ENCODE measurements at places on chromosomes 12 and 14.

- no peak for DNase-seq
Observed at GRCh38 chr12:131901431-131902331, 7.3 kb downstream of the ULK1 start.

GRCh38 chr12:127635838-127636237 is 631.1 kb upstream of the TMEM132C start:
- DNase-seq = no peak

DNA sequence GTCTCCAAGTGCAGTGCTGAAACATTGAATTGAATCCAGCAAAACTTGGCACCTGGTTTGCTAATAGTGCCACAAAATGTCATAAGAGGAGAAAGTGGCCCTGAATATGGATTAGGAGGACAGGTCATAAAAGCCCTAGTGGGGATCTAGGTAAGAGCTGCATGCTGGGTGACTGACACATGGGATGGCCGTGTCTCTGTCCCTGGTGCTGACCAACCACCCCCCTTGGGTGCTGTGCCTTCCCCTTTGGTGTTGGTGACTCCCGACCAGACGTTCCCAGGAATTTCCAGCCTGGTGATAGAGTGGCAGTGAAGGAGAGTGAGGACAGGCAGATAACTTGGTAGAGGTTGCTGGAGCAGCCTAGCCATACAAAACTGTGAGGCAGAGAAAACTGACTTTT is 142.8 kb downstream of the VRK1 start:
- DNase-seq = no peak

- no peak for DNase-seq
Observed at GRCh38 chr12:122813310-122813713, 21.9 kb upstream of the HIP1R start.

DNA sequence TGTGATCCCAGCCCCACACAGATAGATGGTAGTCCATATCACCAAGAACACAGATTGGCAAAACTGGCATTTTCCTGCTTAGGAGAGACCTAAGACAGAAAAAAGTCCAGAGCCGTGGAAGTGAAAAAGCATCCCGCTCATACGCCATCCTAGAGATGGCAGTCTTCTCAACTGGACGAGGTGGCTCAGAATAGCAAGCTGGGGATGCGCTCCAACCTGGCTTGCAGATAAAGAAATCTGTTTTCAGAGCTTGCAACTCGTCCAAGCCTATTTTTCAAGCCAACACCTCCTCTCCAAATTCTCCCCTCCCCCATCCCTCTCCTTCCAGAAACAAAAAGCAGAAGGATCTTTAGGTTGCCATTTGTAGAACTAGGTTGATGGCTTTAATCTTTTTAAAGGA is 74.3 kb upstream of the OTX2 start:
- no peak for DNase-seq

DNA sequence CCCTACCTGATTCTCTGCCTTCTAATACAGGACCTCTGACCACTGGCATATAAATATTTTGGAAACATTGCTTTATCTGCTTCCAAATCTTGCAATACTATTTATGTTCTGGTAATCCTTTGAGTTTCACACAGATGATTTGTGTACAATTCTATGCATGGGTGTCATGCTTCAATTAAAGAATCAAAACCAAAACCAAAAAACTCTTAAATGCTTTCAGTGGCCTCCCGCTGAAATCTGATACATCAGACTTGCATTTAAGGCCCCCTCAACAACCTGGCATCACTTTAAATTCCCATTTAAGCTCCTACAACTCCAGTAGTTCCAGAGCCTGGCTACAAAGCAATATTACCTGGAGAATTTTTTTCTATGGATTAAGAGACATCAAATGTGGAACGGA is 221.7 kb upstream of the NAV3 start:
- no peak for DNase-seq

DNA sequence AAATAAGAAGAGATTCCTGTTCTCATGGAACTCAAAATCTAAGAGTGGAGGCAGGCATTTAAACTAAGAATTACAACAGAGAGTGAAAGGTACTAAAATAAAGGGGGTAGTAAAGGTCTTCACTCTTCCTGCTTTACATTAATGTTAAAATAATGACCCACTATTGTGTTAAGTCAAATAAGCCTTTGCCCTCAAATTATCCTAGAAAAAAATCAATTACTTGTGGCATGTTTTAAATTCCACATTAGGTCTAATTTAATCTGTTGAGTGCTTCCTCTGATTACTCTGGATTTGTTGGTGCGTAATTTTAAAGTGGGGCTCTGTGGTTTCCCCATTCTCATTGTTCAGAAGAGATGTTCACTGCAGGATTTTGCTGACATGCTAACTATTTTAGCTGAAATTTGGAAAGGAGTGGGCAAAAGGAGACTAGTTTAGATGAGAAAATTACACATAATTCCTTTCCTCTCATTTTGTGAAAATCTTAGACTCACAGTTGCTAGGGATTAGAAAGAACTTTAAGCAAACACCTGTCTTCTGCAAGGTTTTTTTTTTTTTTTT is 35.5 kb downstream of the BTG1 start:
- DNase-seq = no peak

DNA sequence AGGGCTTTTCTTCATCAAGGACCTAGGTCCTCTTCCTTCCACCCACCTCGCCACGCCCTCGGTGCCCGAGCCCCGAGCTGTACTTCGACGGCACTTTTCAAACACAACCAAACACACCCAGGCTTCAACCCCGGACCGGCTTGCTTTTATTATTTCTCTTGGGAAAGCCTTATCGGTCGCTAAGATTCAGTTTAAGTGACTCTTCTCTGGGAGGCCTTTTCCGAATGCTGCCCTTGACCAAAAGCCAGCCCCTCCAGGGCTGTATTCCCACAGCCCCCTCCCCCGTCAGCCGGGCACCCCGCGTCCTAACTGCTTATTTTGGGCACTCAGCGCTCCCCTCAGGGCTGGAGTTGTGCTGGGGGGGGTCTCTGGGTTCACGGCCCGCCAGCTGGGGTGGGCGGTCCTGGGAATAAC is 644 bp upstream of the PPP4R4 start:
- no peak for DNase-seq

- no peak for DNase-seq
Observed at GRCh38 chr14:77302926-77303325, 17.8 kb downstream of the POMT2 start.

GRCh38 chr12:5466521-5466960 is 34.6 kb downstream of the NTF3 start:
- DNase-seq = no peak

GRCh38 chr12:125824276-125824675 is 759.0 kb downstream of the AACS start:
- no peak for DNase-seq

DNA sequence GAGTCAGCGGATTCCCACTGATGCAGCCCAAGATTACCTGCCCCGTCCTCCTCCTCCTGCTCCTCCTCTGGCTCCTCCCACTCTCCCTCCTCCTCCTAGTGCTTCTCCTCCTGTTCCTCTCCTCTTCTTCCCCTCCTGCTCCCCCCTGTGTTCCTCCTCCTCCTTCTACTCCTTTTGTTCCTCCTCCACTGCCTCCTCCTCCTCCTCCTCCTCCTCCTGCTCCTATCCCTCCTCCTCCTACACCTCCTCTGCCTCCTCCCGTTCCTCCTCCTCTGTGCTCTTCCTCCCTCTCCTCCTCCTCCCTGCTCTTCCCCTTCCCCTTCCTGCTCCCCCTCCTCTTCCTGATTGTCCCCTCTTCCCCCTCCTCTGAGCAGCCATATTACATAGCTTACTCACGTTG is 141.3 kb downstream of the CACNA1C start:
- DNase-seq = no peak

GRCh38 chr12:131220331-131220685 is 266.6 kb downstream of the ADGRD1 start:
- no peak for DNase-seq

DNA sequence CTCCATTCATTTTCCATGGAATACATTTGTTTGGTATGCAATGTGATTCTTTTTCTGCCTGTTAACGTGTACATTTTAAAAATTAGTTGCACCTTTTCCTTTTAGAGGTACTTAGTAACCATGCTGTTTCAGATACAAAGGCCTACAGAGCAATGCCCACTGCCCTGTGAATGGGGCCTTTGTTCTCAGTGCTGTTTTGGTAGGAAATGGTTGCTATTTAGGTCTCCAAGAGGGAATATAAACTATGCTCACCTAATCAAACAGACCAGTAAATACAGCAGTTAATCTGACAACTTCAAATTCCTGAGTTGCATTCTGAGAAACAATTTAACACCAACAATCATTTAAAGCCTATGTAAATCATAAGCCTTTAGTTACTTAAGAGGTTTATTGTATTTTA is 188.7 kb downstream of the BCAT1 start:
- no peak for DNase-seq

GRCh38 chr14:100105357-100106169 is 40.3 kb downstream of the EVL start:
- no peak for DNase-seq

GRCh38 chr12:47318963-47319362 is 239.2 kb upstream of the AMIGO2 start:
- DNase-seq = no peak

DNA sequence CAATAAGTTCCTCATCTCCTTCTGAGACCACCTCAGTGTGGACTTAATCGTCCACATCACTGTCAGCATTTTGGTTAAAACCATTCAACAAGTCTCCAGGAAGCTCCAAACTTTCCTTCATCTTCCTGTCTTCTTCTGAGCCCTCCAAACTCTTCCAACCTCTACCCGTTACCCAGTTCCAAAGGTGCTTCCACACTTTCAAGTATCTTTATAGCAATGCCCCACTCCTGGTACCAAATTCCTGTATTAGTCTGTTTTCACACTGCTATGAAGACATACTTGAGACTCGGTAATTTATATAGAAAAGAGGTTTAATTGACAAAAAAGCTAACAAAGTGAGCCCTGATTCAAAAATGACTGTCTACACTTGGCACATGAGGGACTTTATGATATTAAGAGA is 22.8 kb downstream of the EMP1 start:
- DNase-seq = no peak

- DNase-seq = no peak
Observed at GRCh38 chr14:93262446-93262845, 55.4 kb downstream of the UBR7 start.

- DNase-seq = no peak
Observed at GRCh38 chr12:115983226-115983798, 294.2 kb downstream of the MED13L start.

DNA sequence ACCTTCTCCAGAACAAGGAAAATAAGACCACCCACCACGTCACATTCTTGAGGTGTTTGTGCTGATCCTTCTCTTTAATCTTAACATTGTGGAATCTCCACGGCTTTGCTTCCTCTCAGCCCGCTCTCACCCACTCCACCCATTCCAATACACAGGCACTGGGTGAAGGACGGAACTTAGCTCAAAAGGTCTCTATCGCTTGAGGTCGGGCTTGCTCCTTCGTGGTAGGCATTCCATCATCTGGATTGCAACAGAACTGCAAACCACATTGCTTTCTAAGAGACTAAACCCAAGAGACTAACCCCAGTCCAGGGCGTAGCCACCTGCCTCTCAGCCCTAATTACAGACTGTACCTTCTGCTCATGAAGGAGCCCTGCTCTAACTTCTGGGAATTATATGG is 24.0 kb upstream of the MDM2 start:
- DNase-seq = no peak

DNA sequence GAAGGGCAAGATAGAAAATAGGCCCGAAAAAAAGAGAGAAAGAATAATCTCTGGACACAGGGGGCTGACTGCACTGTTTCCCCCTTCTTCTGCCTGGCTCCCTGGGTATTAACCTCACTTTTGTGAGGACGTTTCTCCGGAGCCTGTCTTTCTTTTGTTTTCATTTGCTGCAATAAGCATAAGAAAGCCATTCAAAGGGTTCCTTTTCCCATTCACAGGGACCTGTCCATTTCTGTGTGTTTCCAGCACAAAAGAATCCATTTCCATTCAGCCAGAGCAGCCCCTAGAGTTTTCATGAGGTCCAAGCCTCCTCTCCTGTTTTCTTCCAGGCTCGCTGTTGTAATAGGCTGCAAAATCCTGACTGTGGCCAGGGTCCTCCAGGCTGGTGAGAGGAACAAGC is 16.8 kb downstream of the PLXNC1 start:
- DNase-seq = no peak

GRCh38 chr12:2752676-2753371 is 41.9 kb upstream of the FKBP4 start:
- DNase-seq = peak; percentile 69

DNA sequence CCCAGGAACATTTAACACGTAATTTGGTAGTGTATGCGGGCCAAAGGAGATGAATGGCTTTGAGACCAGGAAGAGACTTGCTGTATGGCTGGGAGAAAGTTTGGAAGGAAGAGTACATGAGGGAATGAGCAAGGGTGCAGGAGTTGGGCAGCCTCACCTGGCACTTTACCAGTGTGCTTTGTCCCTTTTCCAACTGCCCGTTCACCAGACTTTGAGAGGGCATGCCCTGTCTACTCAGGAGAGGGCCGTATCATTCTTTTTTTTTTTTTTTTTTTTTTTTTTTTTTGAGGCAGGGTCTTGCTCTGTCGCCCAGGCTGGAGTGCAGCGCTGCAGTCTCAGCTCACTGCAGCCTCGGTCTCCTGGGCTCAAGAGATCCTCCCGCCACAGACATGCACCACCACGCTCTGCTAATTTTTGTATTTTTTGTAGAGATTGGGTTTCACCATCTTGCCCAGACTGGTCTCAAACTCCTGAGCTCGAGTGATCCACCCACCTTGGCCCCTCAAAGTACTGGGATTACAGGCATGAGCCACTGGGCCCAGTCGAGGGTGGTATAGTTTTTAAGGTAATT is 6.5 kb downstream of the DYNC1H1 start:
- DNase-seq = no peak

- no peak for DNase-seq
Observed at GRCh38 chr14:104321088-104321801, 182.9 kb downstream of the KIF26A start.
